ENCODE measurements at places on chromosomes 5 and 9. TPM values are rescaled to one million over a fixed set of nuclear protein-coding genes. Genes with fewer than 3 reads are reported as not detected.

DNA sequence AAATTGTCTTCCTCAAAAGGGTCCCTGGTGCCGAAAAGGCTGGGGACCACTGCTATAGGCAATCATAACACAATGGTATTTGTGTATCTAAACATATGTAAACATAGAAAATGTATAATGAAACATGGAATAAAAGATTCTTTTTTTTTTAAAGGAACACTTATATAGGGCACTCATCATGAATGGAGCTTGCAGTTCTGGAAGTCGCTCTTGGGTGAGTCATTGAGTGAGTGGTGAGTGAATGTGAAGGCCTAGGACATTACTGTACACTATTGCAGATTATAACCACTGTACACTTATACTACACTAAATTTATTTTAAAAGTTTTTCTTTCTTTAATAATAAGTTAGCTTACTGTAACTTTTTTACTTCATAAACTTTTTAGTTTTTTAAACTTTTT, 176.4 kb downstream of the ARRDC3 start:
- peak; percentile 79 for DNase-seq
- no peak overlapping the region for H3K4me3 ChIP-seq
- H3K4me1 ChIP-seq, result peaks cover 3% of the 10 kb centered on the region
- H3K27me3 ChIP-seq, result no peaks in the 10 kb centered on the region
- no peaks in the 10 kb centered on the region for H3K36me3 ChIP-seq
- no peak overlapping the region for H3K27ac ChIP-seq

Gene TLX3
- total RNA-seq, result not detected

GRCh38 chr9:119284587-119285337, 84.5 kb downstream of the BRINP1 start:
- peaks cover 3% of the 10 kb centered on the region for H3K4me1 ChIP-seq
- H3K27me3 ChIP-seq, result no peaks in the 10 kb centered on the region
- no peaks in the 10 kb centered on the region for H3K36me3 ChIP-seq
- peak; percentile 72 for DNase-seq

Gene FAXDC2
- 3.6 TPM for total RNA-seq

GRCh38 chr5:31470608-31471007, 61.3 kb downstream of the DROSHA start:
- DNase-seq, result peak; percentile 56
- no peak overlapping the region for H3K27ac ChIP-seq
- peaks cover 20% of the 10 kb centered on the region for H3K36me3 ChIP-seq

DNA sequence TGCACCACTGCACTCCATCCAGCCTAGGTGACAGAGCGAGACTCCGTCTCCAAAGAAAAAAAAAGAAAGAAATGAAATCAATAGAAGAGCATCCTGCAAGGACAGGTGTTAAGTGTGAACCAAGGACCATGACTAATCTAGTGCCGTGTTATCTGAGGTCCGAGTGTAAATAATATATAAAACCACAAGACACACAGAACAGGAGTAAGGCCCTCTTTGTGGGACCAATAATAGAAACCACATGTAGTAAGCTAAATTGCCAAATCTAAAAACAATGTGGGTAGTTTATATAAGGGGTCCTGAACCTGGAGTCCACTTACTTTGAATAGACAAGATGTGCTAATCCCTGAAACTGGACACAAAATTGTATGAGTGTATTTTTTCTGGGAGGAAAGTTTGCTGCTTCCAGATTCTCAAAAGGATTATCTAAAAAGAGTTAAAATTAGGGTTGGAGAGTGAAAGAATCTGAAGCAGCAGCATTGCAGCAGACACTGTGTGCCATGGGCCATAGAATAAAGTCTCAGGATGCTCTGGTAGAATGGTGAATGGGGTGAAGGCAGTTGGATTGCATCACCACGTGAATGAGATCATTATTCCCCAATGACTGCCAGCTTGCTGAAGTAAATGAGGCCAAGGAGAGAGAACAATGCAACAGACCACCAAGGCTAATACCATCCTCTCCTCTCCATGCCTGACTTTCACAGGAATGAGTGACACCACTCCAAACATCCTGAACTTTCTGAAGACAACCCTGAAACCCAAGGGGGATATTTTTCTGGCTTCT, 222.7 kb downstream of the DCP2 start:
- no peak overlapping the region for H3K27ac ChIP-seq
- DNase-seq, result peak; percentile 71
- peaks cover 15% of the 10 kb centered on the region for H3K4me1 ChIP-seq
- H3K27me3 ChIP-seq, result no peaks in the 10 kb centered on the region
- no peak overlapping the region for H3K4me3 ChIP-seq
- no peaks in the 10 kb centered on the region for H3K36me3 ChIP-seq

GRCh38 chr9:94931740-94932139, 205.2 kb downstream of the AOPEP start:
- DNase-seq, result peak; percentile 52
- peaks cover 37% of the 10 kb centered on the region for H3K4me1 ChIP-seq
- no peaks in the 10 kb centered on the region for H3K27me3 ChIP-seq
- no peaks in the 10 kb centered on the region for H3K36me3 ChIP-seq

Gene TSLP
- 0.43 TPM for total RNA-seq

DNA sequence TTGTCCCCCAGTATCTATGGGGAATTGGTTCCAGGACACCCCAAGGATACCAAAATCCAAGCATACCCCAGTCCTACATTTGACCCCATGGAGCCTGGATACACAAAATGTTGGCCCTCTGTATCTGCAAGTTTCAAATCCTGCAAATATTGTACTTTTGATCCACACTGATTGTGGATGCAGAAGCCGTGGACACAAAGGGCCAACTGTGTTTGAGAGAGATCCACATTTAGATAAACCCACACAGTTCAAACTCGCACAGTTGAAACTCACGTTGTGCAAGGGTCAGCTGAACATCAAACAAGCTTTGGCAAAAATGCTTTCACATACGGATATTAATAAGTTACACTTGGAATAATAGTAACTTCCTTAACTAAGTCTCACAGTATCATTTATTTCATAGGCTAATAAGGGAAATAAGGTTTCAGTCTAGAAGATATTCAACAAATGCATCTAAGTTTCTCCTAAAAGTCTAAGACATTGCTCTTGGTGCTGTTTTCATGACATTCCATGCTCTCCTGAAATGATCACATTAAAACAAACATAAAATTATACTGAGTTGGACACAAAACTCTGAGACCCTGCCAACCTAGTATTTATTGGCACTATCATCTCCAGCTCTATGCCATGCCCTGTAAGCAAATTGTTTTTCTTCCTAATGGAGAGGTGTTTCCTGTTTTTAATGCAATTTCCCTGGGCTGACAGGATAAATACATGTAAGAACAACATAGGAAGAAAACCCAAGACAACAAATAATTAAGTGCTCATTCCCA, 32.3 kb downstream of the ACTL7A start:
- peaks cover 24% of the 10 kb centered on the region for H3K36me3 ChIP-seq
- DNase-seq, result no peak
- no peaks in the 10 kb centered on the region for H3K4me1 ChIP-seq

Gene MEGF10
- total RNA-seq, result 19.5 TPM

- no peak overlapping the region for H3K27ac ChIP-seq
- H3K4me1 ChIP-seq, result peaks cover 5% of the 10 kb centered on the region
- no peaks in the 10 kb centered on the region for H3K36me3 ChIP-seq
- DNase-seq, result no peak
Measured at GRCh38 chr9:98795970-98796363, 388 bp downstream of the ANKS6 start.

DNA sequence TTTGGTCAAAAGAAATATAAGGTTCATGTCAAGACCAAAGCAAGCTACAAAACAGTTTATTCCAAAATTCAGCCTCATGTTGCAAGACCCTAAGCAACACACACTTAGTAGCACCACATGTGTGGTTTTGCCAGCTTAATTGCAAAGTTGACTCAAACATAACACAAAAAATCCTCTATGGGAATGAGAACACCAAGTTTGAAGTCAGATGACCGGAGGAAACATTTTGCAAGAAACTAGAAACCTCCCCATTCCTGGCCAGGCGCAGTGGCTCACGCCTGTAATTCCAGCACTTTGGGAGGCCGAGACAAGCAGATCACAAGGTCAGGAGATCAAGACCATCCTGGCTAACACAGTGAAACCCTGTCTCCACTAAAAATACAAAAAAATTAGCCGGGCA, 261.8 kb downstream of the EBF1 start:
- no peaks in the 10 kb centered on the region for H3K36me3 ChIP-seq
- no peak overlapping the region for H3K4me3 ChIP-seq
- H3K27ac ChIP-seq, result no peak overlapping the region
- no peaks in the 10 kb centered on the region for H3K4me1 ChIP-seq

Gene MORN5
- not detected for total RNA-seq

GRCh38 chr9:6931913-6932312, 174.1 kb downstream of the KDM4C start:
- peaks cover 18% of the 10 kb centered on the region for H3K4me1 ChIP-seq
- no peaks in the 10 kb centered on the region for H3K27me3 ChIP-seq
- H3K36me3 ChIP-seq, result no peaks in the 10 kb centered on the region
- H3K27ac ChIP-seq, result peak overlapping the region; percentile 51
- DNase-seq, result peak; percentile 90
- no peak overlapping the region for H3K4me3 ChIP-seq

DNA sequence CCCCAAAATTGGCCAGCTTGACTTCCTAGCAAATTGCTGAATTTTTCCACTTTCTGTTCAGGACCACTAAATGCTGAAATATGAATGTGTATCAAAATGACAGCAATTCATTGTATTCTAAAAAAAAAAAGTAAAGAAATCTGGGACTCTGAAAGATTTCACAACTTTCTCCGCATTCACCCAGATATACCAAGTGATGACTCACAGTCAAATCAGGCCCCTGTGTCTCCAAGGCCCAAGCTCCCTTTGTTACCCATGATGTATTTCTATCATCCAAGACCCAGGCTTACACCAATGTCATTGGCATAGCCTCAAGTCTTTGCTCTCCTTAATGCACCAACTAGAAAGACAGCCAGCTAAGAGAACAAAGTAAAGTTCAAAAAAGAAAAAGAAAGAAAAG, 493.9 kb downstream of the NTRK2 start:
- H3K27me3 ChIP-seq, result no peaks in the 10 kb centered on the region
- no peak overlapping the region for H3K4me3 ChIP-seq
- no peaks in the 10 kb centered on the region for H3K4me1 ChIP-seq
- no peak overlapping the region for H3K27ac ChIP-seq

Gene F2RL2
- 26.0 TPM for total RNA-seq

Gene ACTBL2
- total RNA-seq, result 11.6 TPM

- no peak overlapping the region for H3K4me3 ChIP-seq
- no peaks in the 10 kb centered on the region for H3K36me3 ChIP-seq
- DNase-seq, result no peak
- no peaks in the 10 kb centered on the region for H3K27me3 ChIP-seq
- no peaks in the 10 kb centered on the region for H3K4me1 ChIP-seq
Measured at GRCh38 chr5:16271851-16272250, 92.3 kb upstream of the MARCHF11 start.

- H3K4me1 ChIP-seq, result peaks cover 24% of the 10 kb centered on the region
- peak within 1 kb of the TSS; percentile 79 for H3K4me3 ChIP-seq
- H3K27ac ChIP-seq, result peak within 1 kb of the TSS; percentile 86
- no peaks in the 10 kb centered on the region for H3K36me3 ChIP-seq
- no peak for DNase-seq
Measured at GRCh38 chr5:93580927-93581445, at the start of gene NR2F1-AS1. TSS of gene NR2F1-AS1 (minus strand) at chr5:93581219.

DNA sequence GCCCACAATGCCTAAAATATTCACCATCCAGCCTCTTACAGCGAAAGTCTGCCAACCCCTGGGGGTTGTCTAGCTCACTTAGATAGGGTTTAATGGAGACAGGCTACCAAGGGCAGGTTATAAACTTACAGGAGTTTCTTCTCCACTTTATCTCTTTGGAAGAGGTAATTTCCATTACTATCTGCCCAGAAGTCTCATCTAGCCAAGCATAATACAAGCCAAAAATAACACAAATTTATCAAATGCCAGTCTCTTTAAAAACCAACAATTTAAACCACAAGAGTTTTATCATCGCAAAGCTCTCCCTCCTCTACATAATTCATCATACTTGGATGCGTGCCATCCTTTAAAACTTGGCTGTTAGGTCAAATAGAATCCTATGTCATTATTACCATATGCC, 6.2 kb downstream of the RBM22 start:
- H3K36me3 ChIP-seq, result peaks cover 76% of the 10 kb centered on the region
- no peaks in the 10 kb centered on the region for H3K27me3 ChIP-seq
- no peak overlapping the region for H3K4me3 ChIP-seq
- no peak overlapping the region for H3K27ac ChIP-seq
- DNase-seq, result peak; percentile 79

DNA sequence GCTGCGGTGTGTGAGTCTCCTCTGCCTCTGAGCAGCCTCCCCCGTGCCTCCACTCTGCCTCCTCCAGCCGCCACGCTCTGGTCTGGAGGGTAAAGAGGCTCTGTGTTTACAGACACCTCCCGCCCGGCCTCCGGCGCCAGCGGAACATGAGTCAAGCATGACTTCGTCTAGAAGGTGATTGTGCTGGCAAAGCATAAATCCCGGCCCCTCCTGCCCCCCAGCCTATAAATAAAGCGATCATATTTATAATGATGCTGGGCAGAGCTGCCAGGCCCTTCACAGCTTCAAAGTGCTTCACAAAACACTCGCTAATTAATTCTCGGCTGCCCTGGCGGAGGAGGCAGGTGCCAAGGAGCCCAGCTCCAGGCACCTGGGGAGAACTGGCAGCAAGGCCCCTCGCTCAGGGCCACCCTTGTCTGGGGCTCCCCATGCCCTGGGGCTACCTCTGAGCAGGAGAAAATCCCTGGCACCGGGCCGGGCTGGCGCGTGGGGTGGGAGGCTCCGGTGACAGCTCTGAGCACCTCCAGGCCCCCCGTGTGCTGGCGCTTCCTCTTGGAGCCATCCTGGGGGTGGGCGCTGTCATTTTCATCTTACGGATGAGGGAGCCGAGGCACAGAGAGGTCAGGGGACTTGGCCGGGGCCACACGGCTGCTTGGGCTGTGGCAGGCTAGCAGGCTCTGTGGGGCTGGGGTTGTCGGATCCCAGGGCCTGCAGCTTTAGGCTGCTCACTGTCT, 87.8 kb downstream of the RXRA start:
- no peaks in the 10 kb centered on the region for H3K27me3 ChIP-seq
- peak; percentile 84 for DNase-seq
- H3K27ac ChIP-seq, result peak overlapping the region; percentile 44
- peaks cover 25% of the 10 kb centered on the region for H3K4me1 ChIP-seq

GRCh38 chr5:76836181-76836580, 13.6 kb upstream of the S100Z start:
- no peak overlapping the region for H3K4me3 ChIP-seq
- H3K27ac ChIP-seq, result peak overlapping the region; percentile 34
- no peak for DNase-seq
- H3K36me3 ChIP-seq, result peaks cover 12% of the 10 kb centered on the region
- H3K4me1 ChIP-seq, result peaks cover 34% of the 10 kb centered on the region

Data from astrocyte (in vitro differentiated cells and primary cell).